Activated CD4-positive, CD25-positive, alpha-beta regulatory T cell (primary cell): ENCODE measurements at places on chromosomes 1 and 21.

DNA sequence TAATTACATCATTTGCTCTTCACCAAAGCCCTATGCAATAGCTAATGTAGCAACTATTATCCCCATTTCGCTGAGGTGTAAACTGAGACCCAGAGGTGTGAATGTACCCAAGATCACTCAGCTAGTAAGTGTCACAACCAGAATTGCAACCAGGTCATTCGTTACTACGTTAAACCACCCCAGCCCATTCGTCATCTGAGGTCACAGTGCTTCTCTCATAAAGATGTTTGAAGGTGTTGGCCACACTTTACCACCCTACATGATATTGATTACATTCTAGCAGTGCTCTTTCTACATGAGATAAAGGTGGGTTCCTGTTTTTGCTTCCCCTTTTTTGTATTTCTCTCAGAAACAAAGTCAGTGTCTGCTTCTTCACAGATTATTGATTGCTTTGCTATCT is 195.3 kb downstream of the ZBTB18 start:
- DNase-seq: no peak

GRCh38 chr1:162847839-162848453 is 13.0 kb downstream of the CCDC190 start:
- DNase-seq: peak; percentile 78

- DNase-seq: no peak
Observed at GRCh38 chr1:3577300-3577699, 34.0 kb downstream of the MEGF6 start.

- DNase-seq: no peak
Observed at GRCh38 chr1:235960809-235961208, 94.1 kb upstream of the LYST start.

GRCh38 chr1:44784094-44785028 is 3.6 kb downstream of the BEST4 start:
- no peak for DNase-seq

DNA sequence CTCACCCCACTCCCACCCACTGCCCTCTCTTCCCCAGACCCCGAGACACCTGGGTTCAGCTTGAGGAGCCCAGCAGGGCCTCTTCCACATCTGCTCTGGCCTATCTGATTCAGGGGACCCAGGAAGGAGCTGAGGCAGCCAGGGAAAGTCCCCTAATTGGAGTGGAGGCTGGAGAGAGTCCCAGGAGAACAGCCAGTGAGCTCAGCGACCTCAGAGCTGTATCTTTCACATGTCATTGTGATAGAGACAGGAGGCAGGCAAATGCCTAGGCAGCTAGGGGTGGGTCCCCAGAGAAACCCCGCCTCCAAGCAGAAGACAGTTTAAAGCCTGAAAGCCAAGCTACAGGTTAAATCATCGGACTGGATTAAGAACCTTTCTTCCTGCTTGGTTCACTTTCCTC is 122.7 kb downstream of the MATN1 start:
- no peak for DNase-seq

- no peak for DNase-seq
Observed at GRCh38 chr1:158019171-158019868, 25.9 kb downstream of the KIRREL1 start.

GRCh38 chr1:23562137-23562876 is 3.0 kb upstream of the ID3 start:
- DNase-seq: no peak

DNA sequence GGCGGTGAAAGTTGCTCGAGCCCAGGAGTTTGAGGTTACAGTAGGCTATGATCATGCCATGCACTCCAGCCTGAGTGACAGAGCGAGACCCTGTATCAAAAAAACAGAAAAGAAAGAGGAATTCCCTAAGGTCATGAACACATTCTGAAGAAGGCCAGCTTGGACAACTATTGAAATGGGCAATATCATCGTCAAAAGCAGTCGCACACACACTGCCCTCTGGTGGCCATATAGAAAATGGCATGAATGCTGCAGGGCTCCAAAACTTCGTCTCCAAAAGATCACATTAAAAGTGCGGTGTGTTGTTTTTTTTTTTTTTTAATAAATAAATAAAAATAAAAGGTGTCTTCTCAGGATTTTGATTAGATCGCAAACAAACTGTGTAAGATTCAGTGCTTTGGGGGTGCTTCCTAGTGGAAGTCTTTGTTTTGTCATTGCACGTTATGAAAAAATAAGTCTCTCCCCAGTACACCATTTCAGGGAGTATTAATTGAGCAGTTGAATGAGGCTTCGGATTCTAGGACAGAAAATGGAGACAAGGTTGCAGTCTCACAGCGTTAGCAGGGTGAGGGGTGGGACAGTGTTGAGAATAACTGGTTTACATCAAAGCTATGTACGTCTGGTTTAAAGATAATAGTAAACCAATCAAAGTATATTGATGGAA is 87.5 kb upstream of the FMN2 start:
- peak; percentile 2 for DNase-seq

- DNase-seq: no peak
Observed at GRCh38 chr1:107198561-107198960, 57.7 kb downstream of the NTNG1 start.

- DNase-seq: no peak
Observed at GRCh38 chr1:151537112-151537511, 3.0 kb upstream of the TUFT1 start.

DNA sequence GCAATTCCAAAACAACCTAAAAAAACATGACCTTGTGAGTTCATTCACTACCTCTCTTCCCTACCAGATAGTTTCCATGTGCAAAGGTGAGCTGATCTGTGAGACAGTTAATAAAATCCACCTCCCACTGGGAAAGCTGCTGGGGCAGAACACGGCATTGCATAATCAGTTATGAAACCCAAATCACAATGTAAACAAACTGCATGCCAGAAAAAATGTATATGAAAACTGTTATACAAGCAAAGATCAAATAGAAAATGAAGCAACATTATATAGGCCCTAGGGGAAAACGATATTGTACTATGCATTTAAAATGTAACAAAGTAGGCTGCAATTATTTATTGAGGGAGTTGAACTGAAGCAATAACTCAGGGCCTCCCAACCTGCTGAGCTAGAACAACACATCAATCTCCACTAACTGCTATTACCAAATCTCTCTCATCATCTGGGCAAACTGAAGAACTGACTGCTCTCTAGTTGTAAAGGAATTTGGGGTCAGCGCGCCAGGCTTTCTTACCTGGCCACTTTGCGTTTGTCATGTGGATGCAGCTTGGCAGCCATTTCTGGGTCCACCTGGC is 31.0 kb downstream of the TRIT1 start:
- no peak for DNase-seq

DNA sequence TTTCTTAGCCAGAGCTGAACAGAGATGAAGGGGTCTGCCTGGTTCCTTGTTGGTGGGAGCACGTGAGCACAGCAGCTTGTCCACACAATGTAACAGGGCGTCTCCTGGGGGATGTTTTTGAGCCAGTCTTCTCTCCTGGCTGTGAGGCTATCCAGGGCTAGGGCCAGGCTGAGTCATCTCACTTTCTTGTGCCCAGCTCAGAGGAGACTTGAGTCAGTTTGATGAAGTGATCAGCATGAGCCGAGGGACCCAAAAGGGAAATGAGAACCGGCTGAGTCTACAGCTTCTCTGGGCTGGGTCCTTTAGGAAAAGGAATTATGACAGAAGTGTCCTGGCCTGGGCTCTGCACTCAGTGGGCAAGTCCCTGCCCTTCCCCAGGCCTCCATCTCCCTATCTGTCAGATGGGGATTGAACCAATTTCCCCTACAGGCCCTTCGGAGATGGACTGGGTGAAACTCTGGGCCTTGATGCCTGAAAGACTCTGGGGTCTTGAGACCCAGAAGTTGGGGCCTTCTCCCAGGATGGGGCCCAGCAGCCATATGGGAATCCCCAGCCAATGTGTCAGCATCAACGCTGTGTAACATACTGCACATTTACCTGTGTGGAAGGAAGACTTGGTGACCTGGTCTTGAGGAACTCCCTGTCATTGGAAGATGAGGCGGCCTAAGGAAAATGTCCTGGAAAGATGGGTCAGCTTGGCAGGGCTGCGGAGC is 36.6 kb downstream of the DMRTB1 start:
- DNase-seq: no peak

- DNase-seq: no peak
Observed at GRCh38 chr1:203534526-203534925, 40.6 kb downstream of the OPTC start.

DNA sequence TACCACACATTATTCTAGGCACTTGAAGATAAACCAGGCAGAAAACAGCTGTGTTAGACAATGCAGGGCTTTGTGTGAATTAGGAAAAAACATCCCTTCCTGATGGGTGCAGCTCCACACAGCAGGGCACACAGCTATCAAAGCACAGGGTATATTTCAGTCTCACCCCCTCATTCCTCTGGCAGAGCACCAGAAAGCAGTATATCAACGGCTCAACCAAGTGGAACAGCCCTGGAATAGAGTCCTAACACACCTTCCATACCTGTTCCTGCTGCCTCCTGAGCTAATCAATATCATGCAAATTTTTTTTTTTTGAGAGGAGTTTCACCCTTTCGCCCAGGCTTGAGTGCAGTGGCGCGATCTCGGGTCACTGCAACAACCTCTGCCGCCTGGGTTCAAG is 32.1 kb downstream of the LYST start:
- no peak for DNase-seq

DNA sequence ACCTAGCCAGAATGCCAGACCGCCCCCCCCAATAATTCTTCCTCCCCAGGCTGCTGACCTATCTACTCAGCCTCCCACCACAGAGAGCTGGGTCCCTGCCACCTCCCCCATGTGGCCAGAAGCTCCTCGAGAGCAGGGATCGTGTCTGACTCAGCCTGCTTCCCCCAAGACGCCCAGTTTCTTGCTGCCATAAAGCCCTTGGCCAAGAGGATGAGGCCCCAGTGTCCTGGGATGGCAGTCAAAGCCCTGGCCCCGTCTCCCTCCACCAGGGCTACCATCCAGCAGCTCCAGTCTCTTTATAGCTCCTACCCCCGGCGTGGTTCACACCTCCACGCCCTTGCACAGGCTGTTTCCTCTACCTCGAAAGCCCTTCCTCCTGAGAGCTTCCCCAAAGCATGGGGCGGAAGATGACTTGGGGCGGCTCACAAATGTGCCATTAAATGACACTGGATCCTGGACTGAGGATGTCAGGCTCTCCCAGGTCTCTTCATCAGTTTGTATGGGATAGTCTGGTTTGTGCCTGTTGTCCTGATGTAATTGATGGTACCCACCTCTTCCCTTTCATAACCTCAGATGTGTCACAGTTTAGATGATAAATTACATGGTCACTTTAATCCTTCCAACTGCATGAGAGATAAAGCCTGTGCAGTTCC is 13.2 kb downstream of the ADGRB2 start:
- no peak for DNase-seq

- DNase-seq: no peak
Observed at GRCh38 chr1:26102119-26102518, 9.5 kb upstream of the PDIK1L start.

GRCh38 chr1:226443033-226443432 is 35.1 kb upstream of the PARP1 start:
- DNase-seq: no peak

DNA sequence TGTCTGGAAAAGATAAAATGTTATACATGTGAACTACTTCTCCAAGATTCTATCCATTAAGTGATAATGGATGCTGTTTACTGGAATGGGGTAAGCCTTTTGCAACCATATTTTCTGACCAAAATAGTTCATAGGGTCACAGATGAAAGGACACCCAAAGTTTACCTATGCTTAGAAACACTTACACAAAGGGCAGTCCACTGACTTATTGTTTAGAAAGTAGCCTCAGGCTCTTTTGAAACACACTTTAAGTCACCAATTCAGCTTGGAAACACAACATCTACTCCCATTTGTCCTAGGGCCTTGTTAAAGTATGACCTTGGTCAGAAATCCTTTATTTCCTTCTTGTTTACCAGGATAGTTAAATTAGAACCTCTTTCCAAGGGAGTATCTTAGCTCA is 28.7 kb upstream of the VTCN1 start:
- DNase-seq: no peak

- no peak for DNase-seq
Observed at GRCh38 chr1:214397497-214397896, 116.5 kb downstream of the SMYD2 start.

DNA sequence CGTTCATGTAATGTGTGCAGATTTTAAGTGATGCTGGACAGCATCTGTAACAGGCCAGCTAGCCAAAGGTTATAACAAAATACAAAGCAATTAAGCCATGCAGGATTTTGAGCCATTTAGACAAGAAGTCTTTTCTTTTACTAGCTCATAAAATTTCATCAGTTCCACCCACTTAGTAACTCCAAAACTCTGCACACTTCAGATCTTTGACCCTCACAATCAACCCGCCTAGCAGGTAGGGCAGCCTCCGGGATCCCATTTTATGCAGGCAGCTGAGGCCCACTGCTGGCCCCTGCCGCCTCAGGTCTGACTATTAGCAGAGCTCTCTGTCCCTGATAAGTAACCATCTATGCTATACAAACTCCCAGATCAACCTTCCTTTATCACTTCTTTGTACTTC is 9.2 kb downstream of the LBR start:
- DNase-seq: no peak

DNA sequence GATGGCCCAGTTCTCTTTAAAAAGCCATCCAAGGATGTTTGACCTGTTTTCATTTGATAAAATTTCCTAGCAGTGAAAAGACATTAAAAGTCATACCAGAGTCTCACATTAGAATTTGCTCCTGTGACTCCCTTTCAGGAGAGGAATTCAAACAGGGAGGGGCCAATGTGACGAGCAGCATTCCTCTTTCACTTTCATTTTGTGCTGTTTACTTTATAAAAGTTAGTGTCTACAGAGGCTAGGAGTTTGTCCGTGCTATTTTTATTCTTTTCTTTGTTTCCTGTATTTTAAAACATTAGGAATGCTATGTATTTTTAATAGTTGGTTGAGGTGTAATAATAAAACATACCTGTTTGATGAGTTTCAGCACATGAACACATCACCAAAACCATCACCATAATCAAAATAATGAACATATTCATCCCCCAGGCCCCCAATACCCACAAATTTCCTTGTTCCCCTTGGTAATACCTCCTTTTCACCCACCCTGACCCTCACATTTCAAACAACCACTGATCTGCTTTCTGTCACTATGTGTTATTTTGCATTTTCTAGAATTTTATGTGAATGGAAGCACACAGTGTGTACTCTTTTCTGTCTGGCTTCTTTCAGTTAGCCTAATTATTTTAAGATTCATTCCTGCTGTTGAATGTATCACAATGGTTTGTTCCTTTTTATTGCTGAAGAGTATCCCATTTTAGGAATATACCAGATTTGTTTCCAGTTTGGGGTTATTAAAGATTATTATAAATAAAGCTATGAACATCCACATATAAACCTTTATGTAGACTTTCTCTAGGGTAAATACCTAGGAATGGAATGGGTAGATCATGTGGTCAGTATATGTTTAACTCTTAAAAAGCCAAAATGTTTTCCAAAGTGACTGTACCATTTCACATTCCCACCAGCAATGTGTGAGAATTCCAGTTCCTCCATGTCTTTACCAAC is 129.5 kb downstream of the TENT5C start:
- DNase-seq: no peak

- no peak for DNase-seq
Observed at GRCh38 chr1:169003864-169004516, 102.5 kb upstream of the ATP1B1 start.

GRCh38 chr1:151273924-151274466 is 8.1 kb upstream of the ZNF687 start:
- DNase-seq: no peak

- no peak for DNase-seq
Observed at GRCh38 chr1:41435570-41436178, 48.8 kb downstream of the EDN2 start.

- DNase-seq: no peak
Observed at GRCh38 chr1:155858800-155859233, 550 bp upstream of the SYT11 start.

GRCh38 chr1:218694636-218695035 is 349.5 kb downstream of the TGFB2 start:
- no peak for DNase-seq

GRCh38 chr1:202234331-202235002 is 40.9 kb downstream of the LGR6 start:
- no peak for DNase-seq
